H9 (cell line): ENCODE measurements at places on chromosomes 12 and 14.

GRCh38 chr14:39102265-39102968 is 618 bp downstream of the SEC23A start:
- no peak for DNase-seq

DNA sequence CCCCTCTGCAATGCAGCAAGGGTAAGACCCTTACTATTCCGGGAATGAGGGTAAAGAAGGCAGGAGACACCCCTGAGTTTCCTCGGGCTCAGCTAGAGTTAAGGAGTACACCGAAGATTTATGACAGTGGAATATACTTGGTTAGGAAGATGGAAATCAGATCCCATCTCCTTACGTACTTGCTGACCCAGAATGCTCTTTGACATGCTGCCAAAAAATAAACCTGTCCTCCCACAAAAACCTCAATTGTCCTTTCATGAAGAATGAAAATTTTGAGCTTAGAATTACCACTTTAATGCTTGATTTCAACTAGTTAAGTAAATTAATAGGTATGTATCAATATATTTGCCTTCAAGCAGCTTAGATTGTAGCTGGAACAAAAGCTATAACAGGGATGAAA is 99.5 kb downstream of the PRIMA1 start:
- DNase-seq: no peak

DNA sequence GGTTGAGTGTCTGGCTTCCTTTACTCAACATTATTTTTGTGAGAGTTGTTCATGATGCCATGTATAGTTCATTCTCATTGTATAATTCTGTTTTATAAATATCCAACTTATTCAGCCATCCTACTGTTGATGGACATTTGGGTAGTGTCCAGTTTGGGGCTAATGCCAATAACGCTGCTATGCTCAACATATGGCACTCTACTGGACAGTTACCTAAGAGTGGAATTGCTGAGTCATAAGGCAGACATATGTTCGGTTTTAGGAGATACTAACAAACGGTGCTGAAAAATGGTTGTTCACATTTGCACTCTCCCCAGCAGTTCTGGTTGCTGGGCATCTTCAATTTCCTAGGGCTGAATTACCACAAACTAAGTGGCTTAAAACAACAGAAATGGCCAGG is 28.7 kb upstream of the P2RX4 start:
- no peak for DNase-seq

GRCh38 chr12:4388662-4389061 is 9.2 kb upstream of the FGF23 start:
- peak; percentile 15 for DNase-seq

- no peak for DNase-seq
Observed at GRCh38 chr12:1470051-1470450, 124.3 kb downstream of the FBXL14 start.

- no peak for DNase-seq
Observed at GRCh38 chr12:25384038-25384892, 133.5 kb upstream of the KRAS start.

- no peak for DNase-seq
Observed at GRCh38 chr12:19245666-19246065, 116.1 kb downstream of the PLEKHA5 start.

DNA sequence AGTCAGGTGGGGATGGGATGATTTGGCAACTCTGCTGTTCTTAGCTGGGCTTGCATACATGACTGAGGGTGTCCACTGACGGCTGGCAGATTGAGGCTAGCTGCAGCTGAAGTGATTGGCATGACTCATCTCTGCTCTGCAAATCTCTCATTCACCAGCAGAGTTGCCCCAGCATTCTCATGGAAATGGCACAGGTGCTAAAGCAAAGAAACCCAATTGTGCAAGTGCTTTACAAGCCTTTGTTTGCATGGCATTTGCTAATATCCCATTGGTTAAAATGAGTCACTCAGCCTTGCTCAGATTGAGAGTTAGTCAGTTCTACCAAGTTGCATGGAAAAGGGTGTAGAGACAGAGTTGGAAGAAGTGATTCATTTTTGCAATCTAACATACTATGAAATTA is 389.7 kb upstream of the FAR2 start:
- peak; percentile 93 for DNase-seq

GRCh38 chr14:60196291-60196690 is 31.1 kb upstream of the DHRS7 start:
- DNase-seq: no peak

DNA sequence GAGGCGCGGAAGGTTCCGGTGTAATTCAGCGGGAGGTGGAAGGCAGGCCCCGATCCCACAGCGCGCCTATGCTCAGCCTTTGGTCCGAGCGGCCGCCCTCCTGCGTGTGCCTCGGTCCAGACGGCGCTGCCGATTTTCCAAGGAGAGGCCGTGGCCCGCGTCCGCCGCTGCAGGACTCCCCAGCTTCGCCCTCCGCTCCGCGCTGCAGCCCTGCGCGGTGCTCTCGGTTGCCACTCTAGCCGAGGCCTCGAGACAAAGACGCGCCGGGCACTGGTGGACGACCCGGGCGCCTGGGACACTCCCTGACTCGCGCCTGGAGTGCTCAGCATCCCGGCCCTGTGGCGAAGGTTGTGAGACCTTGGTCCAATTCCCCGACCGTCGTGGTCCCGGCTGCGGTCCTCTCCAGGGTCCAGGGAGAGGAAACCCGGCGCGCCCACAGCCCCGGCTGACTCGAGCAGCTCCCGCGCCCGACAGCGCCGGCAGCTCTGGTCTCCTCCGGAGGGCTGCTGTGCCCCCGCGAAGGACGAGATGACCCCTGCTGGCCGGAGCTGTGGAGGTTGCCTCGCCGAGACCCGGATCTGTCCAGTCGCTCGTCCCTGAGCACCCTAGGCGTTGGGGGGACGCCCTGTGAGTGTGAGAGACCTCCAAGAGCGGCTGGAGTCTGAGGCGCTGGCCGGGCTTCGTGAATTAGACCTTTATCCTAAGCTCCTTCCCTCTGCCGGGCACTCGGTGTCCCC is 6.5 kb downstream of the HOXC12 start:
- DNase-seq: peak; percentile 79

GRCh38 chr12:27367078-27367477 is 34.4 kb downstream of the BMAL2 start:
- no peak for DNase-seq

- DNase-seq: peak; percentile 25
Observed at GRCh38 chr14:101128478-101129321, 225.2 kb upstream of the RTL1 start.

- no peak for DNase-seq
Observed at GRCh38 chr12:131167334-131167733, 213.6 kb downstream of the ADGRD1 start.

- no peak for DNase-seq
Observed at GRCh38 chr12:132163041-132163910, 19.0 kb downstream of the NOC4L start.

- no peak for DNase-seq
Observed at GRCh38 chr14:99401211-99401610, 79.4 kb downstream of the SETD3 start.

DNA sequence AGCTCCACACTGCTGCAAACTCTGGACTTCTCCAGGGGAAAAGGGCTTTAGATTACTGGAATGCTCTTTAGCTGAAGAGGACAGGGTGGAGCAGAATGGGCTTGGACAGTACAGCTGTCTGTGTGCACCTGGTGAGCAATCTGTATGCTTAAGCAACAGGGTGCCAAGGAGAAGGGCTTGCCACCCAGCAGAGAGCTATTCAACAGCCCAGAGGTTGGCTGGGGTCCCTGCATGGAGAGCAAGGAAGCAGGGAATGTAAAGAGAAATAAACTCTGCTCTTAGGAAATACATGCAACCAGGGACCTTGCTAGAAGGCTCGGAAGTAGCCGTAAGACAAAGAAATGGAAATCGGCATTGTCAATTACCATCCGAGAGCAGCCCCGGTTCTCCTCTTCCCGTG is 53.0 kb upstream of the CORO1C start:
- no peak for DNase-seq

DNA sequence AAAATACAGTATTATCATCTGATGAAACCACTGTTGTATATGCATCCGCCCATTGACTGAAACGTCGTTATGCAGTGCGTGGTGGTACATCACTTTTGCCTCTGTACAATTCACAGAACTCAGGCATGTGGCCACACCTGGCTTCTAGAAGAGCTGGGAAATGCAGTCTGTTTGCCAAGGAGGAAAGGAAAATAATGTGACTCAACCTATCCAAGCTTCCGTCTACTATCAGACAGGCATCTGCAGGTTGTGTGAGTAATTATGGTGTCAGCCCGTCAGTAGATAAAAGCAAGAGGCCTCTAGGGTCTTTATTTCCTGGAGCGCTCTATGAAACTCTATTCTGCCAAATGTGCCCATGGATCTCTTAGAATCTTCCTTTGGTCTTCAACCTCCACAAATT is 111.6 kb downstream of the BBS10 start:
- DNase-seq: no peak

- no peak for DNase-seq
Observed at GRCh38 chr14:102891556-102891955, 30.9 kb upstream of the AMN start.

DNA sequence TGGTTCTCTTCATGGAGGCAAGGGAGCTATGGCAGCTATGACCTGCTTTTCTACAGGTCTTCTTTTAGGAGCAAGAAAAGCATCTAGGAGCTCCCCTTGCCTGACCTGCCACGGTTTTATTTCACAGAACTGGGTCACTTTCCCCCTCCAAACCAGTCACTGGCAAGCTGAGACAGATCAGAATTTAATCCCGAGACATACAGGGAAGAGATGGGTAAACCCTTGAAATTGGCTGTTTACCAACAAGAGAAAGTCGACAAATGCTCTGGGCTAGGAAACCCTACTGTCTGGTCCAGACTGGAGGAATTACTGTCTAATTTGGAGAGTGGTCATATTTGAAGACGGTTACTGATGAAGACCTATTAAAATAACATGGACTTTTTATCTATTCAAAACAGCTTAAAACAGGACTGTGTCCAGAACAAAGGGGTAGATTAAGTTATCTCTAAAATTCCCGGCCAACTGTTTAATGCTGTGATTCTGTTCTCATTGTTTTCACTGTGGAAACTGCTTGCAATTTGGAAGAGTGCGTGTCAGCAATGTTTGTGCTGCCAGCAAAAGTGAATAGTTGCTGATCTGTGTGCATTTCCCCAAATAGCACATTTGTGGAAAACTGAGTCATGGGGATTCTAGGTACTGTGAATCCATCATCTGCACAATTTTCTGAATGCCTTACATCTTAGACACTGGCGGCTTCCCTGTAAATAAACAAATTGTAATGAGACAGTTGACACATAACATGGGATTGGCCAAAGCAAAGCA is 73.4 kb upstream of the EEA1 start:
- DNase-seq: no peak

- DNase-seq: no peak
Observed at GRCh38 chr12:53989227-53990113, 4.5 kb downstream of the HOXC10 start.

GRCh38 chr14:68726093-68726695 is 66.7 kb downstream of the ZFP36L1 start:
- no peak for DNase-seq

DNA sequence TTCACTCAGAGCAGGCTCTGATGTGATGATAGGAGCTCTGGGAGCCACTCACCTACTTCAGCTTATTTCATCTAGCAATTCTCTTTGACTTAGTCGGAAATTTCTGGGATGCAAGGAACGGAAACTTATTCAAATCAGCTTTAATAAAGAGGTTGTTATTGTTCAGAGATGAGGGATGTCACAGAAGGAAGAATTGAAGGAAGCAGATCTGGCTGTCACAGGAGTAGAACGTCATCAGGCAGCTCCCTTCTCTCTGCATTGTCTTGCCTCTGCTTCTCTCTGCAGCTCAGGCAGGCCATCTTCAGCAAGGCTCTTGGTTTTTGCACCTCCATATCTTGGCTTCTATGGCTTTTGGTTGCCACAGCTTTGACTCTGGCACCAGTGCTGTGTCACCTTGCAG is 7.6 kb upstream of the TMEM30B start:
- DNase-seq: no peak

DNA sequence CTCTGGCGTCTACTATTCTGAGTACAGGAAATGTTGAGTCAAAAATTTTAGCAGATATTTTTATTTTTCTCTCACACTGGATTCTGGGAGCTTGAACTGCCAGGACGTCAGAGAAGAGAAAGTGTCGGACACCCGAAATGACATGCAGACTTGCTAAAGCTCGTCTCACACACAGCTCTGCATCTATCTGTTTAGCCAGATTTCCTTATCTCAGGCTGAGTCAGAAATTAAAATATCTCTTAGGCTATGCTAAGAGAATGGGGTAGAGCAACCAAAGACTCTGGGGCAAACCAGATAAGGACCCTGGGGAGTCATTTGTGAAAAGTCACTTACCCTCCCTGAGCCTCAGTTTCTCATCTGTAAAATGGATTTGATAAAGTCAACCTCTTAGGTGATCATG is 1124.1 kb downstream of the VRK1 start:
- no peak for DNase-seq

- no peak for DNase-seq
Observed at GRCh38 chr12:96249196-96250118, 55.3 kb downstream of the ELK3 start.

GRCh38 chr12:130463275-130463658 is 125.6 kb downstream of the PIWIL1 start:
- DNase-seq: no peak

DNA sequence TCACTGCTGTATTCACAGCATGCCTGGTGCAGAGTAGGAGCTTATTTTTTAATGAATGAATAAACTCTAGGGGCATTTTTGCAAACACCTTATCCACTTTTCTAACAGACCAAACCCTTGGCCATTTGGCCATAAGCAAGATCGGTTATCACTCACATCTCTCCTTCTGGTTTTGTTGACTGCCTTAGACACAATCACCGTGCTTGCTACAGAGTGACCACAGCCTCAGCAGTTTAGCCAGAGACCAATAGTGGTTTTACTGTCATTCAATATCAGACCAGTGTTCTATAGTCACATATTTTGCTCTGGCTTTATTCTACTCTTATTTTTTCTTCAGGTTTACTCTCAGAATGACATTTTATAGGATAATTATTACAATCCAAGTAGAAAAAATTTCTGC is 2.2 kb downstream of the KLRB1 start:
- no peak for DNase-seq

GRCh38 chr12:110354172-110354780 is 49.2 kb downstream of the ANAPC7 start:
- no peak for DNase-seq

- DNase-seq: no peak
Observed at GRCh38 chr12:9509464-9510161, 98.1 kb downstream of the KLRB1 start.

DNA sequence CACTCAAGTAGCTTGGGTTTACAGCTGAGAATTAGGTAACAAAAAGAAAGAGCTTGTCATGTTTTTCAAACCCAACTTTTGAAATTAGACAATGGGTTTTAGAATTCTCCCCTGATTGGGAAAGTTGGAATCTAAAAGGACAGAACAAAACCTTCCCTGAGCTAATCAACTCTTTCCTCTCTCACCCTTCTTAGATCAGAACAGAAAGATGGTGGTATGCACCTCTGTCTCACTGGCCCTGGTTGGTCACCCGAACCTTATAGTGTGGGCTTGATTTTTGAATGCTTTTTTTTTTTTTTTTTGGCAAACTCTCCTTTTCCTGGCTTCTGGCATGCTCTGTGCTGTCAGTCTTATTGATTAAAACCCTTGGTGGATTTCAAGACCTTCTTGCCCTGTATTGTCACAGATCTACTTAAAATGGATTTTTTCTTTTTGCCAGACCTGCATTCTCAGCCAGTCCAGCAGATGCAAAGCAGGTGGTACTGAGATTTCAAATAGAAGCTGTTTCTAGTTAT is 251.1 kb upstream of the RMST start:
- no peak for DNase-seq

GRCh38 chr14:70188659-70189455 is at the start of gene SLC8A3:
Gene SLC8A3, minus strand, starts transcription at chr14:70188951. Its CDS starts 20,529 bp downstream, at chr14:70168422.
- peak; percentile 44 for DNase-seq
